ENCODE measurements at places on chromosomes 16 and 17.

DNA sequence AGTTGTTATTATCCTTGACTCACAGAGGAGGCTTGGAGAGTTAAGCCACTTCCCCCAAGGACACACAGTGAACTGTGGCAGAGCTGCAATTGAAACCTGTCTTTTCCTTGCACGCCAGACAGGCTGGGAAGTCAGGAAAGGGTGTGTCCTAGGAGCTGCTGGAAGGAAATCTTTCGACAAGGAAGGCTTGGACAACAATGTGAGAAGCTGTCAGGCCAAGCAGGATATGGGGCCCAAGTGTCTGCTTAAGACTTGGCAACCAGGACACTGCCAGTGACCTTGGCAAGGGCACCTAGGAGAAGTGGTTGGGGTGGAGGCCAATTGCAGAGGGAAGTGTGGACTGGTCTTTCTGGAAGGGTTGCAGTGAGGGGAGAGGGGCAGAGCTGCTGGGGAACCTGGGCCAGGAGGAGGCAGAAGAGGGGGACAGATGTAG is 2.1 kb upstream of the CAMKK1 start:
- DNase-seq, result peak; percentile 62

- DNase-seq, result peak; percentile 93
Measured at GRCh38 chr17:77834170-77835115, 124.1 kb upstream of the TNRC6C start.

DNA sequence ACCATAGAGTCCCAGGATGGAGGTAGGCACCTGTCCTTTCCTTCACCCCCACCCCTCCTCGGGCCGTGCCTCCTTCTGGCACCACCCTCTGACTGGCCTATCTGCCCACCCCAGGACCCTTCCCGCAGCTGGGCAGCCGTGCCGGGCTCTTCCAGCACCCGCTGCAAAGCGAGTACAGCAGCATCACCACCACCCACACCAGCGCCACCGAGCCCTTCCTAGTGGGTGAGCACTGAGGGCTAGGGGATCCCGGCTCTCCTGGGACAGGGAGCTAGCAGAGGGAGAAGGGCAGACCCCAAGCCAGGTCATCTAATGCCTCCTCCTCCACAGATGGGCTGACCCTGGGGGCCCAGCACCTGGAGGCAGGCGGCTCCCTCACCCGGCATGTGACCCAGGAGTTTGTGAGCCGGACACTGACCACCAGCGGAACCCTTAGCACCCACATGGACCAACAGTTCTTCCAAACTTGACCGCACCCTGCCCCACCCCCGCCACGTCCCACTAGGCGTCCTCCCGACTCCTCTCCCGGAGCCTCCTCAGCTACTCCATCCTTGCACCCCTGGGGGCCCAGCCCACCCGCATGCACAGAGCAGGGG is 7.8 kb downstream of the GALK1 start:
- no peak for DNase-seq

GRCh38 chr17:76246080-76247066 is 6.1 kb upstream of the RNF157 start:
- peak; percentile 76 for DNase-seq

GRCh38 chr17:8333281-8333680 is 6.4 kb upstream of the ODF4 start:
- DNase-seq, result no peak

GRCh38 chr16:71590584-71590983 is 13.7 kb upstream of the TAT start:
- DNase-seq, result peak; percentile 2

- peak; percentile 95 for DNase-seq
Measured at GRCh38 chr17:28982131-28982793, 23.6 kb downstream of the SEZ6 start.

DNA sequence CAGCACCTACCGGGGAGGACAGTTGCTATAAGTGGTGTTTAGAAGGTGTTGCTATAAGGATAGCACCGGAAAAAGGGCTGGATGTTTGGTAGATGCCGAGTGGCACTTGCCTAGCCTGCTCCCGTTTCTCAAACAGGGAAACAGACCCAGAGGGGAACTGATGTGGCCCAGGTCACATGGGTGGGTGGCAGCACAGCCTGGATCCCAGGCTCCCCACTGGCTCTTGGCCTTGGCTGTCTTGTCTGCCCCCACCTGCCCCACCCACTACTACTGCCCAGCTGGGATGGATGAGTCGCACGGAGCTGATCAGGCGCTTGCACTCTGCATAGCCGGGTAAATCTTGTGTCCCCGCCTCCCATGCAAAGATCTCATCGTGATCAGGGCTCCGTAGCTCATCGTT is 7.2 kb downstream of the SMTNL2 start:
- peak; percentile 80 for DNase-seq

GRCh38 chr16:8108991-8109509 is 481.3 kb downstream of the TMEM114 start:
- DNase-seq, result no peak

DNA sequence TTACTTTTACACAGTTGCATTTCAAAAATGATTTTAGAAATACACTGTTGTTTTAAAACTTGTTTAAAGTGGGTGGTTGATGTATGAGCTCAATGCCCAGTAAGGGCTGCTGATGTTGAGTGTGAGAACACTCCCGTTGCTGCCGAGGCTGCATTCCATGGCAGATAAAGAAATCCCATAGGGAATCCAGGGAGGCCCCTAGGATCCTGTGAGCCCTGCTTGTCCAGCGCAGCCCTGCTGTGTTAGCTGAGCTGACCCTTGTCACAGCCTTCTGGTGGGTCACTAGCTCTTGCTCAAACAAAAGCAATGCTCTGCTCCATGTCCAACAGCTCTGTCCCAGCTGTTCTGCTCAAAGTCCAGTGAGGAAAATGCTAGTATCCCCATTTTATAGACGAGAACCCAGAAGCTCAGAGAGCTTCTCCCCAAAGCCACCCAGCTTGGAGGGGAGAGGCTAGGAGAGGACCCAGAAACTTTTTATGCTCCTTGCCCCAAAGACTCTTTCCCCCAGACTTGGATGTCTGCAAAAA is 18.6 kb upstream of the COL1A1 start:
- DNase-seq, result no peak

DNA sequence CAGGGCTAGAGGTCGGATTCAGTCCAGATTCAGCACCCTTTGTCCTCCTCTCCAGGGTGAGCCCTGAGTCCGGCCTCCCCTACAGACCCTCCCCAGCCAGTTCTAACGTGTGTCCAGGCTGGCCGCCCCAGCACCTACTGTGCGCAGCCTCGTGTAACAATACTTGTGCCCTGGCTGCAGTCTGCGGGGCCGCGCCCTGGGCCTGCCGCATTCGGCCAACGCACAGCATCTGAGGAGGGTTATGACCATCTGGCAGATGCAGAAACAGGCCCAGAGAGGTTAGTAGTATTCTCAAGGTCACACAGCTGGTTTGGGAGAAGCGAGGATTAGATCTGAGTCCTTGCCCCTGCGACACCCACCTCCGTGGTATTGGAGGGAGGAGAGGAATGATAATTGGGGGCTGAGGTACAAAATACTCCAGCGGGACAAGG is 968 bp downstream of the RIPOR1 start:
- DNase-seq, result no peak

DNA sequence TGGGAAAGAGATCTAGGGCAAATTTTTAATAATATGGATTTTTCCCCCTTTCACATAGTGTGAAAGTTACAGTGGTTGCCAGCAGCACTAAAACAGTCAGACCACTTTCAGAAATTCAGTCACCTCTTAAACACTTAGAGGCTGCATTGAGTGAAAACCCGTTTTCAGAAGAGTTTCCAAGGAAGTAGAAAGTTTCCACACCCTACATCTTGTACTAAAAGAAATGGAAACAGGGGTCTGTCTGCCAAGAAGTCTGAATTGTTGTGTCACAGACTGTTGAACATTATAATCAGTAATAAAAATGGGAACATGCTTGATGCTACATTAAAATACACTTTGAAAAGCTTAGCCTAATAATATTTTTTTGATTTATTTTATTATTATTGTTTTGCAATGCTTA is 278.9 kb upstream of the KCNJ16 start:
- DNase-seq, result no peak

GRCh38 chr16:59088431-59088830 is 354.3 kb upstream of the GOT2 start:
- no peak for DNase-seq

DNA sequence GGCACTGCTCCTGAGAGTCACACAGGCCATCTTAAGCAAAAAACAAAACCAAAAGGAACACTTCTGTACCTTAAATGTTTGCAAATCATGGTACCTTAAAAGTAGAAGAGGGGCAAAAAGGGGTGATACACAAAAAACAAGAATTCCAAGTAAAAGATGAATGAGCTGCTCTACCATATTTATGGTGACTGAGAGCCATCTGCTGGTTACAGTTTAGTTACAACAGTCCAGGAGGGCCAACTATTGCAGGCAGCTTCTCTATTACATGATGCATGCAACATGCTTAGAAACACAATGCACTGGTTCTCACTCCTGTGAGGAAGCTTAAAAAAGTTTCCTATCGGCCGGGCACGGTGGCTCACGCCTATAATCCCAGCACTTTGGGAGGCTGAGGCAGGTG is 53.5 kb downstream of the STX8 start:
- DNase-seq, result peak; percentile 50

- no peak for DNase-seq
Measured at GRCh38 chr16:77330332-77331042, 104.3 kb downstream of the ADAMTS18 start.

GRCh38 chr17:75373280-75373679 is 32.2 kb downstream of the GRB2 start:
- no peak for DNase-seq

- no peak for DNase-seq
Measured at GRCh38 chr16:13138528-13138927, 237.1 kb downstream of the SHISA9 start.

DNA sequence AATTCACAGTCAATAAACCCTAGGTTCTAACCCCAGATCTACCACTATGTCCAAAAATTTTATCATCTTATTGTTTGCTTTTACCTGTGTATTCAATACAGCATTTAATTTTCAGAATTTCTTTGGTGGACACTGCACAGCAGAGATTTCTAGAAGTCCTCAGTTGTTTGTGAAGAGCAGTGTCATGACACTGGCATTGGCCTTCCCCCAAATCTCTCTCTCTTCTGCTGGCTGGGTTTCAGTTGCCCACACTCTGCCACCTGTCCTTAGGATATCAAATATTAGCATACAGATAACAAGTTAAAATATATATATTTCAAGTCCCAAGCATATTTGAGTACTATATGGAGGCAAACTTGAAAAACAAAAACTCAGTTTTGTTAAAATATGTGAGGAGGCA is 2.0 kb upstream of the THUMPD1 start:
- DNase-seq, result no peak

- DNase-seq, result no peak
Measured at GRCh38 chr16:3650631-3651265, 3.7 kb upstream of the DNASE1 start.

DNA sequence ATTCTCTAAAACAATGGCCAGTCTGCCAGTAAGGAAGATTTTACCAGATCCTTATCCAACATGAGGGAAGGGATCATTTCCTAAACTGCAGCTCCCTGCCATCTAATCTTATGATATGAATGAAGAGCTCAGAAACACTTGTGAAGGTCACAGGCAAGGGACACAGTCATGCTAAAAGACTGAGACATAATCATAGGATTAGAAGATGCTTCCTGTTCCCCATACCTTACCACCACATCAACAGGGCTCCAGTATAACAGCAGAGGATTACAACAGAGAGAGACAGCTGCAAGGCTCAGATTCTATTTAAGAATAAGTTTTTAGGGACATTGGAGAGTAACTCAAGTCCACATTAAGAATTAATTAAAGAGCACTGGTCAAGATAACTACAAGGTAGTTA is 93.3 kb downstream of the BRIP1 start:
- DNase-seq, result peak; percentile 31

Measured in suppressor macrophage treated with lipopolysaccharide for 4 hours (primary cell).